Stimulated activated CD4-positive, alpha-beta T cell treated with anti-CD3 and anti-CD28 coated beads, TNF-alpha, amount 100 ng/mL, for 48 hours (primary cell): ENCODE measurements at places on chromosomes 2 and 18.

DNA sequence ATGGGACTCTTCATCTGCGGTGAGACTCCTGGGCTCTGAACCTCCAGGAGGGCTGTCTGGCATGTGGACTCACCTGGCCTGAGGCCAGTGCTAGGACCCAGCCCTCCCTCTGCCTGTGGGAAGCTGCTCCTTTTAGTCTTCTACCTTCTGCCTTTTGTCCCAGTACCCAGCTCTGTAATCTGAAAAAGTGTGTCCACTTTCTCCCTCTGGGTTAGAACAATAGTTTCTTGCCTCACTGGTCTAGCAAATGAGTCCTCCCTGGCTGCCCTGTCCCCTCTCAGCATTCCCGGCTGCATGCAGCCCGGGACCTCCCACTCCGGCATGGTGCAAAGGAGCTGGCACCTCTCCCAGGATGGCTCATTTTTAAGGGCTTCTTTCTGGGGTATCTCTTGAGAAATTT is 25.9 kb downstream of the GKN2 start:
- DNase-seq = no peak

DNA sequence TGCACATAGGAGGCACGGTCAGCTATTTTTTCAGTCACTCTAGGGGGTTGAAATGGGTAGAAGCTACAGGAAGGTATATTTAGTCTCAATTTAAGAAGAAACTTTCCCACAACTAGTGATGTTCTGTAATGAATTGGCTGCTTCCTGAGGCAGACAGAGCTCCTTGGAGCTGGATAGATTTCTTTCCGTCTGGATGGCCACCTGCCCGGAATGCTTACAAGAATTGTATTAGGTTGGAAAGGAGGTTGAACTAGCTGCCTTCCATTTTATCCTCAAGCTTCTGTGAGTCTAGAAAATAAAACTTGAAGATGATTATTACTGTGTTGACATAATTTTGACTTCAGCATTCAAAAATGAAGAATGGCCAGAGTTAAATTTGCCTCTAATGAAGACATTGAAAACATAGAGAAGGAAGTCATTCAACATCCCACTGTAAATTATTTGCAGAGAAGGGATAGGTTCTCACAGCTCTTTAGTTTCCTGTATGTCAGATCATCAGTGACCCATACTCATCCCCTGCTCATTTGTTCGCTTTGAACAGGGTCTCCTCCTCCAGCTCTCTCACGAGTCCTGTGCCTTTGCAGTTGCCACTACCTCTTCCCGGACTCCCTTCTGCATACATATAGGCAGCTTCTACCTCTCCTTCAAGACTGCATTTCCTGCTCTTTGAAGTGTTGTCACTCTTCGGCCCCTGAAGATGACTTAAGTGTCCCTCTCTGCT is 88.8 kb downstream of the CRIM1 start:
- no peak for DNase-seq

- DNase-seq = peak; percentile 41
Observed at GRCh38 chr2:28649481-28650265, 102.0 kb upstream of the PPP1CB start.

DNA sequence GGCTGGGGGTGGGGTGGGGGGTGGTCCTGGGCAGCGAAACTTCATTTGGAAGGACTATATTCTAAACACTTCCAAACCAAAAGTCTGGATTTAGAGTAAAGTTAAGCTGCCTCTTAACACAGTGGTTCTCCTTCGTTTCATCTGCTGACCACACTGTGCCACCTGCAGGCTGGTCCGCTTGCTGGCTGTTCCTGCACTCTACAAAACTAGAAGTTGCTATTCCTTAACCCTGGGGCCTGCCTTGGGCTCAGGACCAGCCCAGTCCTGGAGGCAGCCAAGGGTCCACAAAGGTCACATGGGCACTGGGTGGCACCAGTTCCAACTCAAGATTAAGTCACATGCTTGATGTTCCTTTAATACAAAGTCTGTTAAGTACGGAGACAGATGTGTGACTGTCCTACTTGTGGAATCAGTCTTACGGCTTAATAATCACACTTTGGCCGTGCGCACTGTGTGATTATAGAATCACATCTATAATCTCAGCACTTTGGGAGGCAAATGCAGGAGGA is 195.4 kb downstream of the FAM210A start:
- no peak for DNase-seq

GRCh38 chr2:229873123-229873581 is 48.7 kb downstream of the TRIP12 start:
- no peak for DNase-seq

GRCh38 chr2:204180649-204181048 is 244.1 kb downstream of the ICOS start:
- no peak for DNase-seq

GRCh38 chr18:32730068-32730467 is 42.8 kb downstream of the KLHL14 start:
- DNase-seq = no peak

GRCh38 chr18:73766910-73767515 is 380.6 kb downstream of the FBXO15 start:
- no peak for DNase-seq

DNA sequence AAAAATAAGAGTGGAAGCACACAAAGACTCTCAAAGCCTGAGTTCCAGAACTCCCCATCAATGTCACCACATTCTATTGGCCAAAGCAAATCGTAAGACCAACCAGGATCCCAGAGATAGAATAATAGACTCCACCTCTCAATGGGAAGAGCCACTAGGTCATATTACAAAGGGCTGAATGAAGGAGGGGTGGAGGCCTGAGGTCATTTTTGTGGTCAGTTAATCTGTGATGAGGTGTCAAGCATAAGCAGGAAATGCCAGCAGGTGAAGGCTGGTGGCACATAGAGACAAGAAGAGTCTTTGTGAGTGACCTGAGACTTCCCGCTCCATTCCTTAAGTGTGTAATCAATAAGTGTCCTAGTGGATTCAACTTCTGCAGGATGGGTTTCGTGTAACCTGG is 144.3 kb downstream of the TFCP2L1 start:
- no peak for DNase-seq

DNA sequence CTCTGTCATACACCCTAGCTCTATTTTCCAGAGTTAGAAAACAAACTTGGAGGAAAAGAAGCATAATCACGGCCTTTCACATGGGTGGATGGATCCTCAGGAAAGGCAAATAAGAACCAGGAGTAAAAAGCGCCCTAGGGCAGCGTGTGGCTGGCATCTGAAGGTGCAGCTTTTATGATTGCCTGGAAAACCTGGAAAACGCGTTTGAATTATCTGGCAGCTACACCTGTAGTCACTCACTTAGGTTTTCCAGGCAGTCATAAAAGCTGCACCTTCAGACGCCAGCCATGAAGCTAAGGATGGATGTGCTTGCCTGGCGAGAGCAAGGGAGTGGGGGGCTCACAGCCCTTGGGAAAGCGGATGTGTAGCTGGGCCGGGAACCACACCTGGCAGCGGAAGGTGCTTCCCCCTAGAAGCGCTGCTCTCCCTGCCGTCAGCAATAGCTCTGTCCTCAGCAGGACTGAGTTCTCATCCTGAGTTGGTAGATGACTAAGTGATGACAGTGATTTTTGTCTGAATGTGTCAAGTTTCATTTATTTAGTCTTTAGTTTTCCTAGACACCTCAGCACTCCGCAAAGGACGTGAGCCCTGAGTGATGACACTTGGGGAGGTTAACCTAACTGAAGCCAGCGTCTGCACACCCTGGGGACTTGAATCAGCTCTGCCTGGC is 82.0 kb downstream of the DCDC2C start:
- DNase-seq = no peak

- no peak for DNase-seq
Observed at GRCh38 chr18:9951022-9951859, 37.4 kb downstream of the VAPA start.

- no peak for DNase-seq
Observed at GRCh38 chr2:109655287-109655686, 41.1 kb downstream of the SOWAHC start.

- no peak for DNase-seq
Observed at GRCh38 chr2:72141881-72142451, 5.7 kb downstream of the CYP26B1 start.

GRCh38 chr2:168998609-168999211 is 32.4 kb downstream of the ABCB11 start:
- DNase-seq = no peak

DNA sequence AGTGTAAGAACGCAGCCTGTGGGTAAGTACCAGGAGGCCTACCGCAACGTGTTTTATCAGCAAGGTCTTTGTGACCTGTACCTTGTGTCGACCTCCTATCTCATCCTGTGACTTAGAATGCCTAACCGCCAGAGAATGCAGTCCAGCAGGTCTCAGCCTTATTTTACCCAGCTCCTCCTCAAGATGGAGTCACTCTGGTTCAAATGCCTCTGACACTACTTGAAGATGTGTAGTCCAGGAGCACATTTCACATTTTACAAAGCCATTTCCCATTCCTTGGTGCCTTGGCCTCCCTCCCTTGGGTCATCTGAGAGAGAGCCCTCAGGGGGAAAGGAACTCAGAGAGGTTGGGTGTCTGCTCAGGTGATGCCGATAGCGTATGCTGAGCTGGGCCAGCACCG is 6.6 kb upstream of the HPCAL1 start:
- DNase-seq = no peak

DNA sequence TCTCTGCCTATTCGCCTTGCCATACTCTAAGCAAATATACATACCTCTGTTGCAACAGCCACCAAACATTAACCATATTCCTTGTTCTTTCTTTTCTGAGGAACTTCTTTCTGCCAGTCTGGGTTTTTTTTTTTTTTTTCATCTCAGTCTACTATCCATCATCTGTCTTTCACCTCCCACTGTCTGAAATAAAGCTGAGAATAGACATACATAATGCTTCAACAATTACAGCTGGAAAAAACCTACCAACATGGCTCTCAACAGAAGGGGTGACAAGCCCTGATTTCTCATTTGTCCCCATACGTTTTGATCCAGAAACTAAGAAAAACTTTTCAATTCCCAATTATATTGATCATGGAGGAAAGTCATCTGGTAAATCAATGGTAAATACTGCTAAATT is 728.8 kb upstream of the POU3F3 start:
- DNase-seq = no peak

GRCh38 chr2:178650554-178650953 is 156.7 kb downstream of the TTN start:
- no peak for DNase-seq

- no peak for DNase-seq
Observed at GRCh38 chr2:226683944-226684562, 115.6 kb downstream of the IRS1 start.

DNA sequence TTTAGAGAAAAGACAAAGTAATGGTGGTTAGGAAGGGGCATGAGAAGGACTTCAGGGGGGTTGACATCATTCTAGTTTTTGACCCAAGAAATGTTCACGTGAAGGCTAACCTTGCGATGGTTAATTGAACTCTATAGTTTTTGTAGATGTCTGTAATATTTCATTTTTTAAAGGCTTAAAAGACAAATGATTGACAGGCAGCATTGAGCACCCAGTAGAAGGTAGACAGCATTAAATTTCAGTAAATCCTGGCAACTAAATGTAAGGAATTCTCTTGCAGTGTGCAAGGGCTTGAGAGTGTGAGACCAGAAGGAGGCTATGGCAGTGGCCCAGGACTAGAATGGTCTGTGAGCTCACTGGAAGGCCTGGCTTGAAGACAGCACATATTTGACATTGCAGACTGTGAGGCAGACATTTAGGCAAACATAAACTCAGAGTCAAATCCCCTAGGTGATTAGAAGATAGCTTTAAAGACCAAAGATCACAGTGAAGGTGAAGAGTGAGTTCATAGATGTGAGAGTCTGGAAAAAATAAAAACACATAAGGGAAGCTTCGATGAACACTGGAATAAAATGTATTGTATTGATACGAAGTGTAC is 100.1 kb upstream of the MAP4K4 start:
- DNase-seq = no peak

DNA sequence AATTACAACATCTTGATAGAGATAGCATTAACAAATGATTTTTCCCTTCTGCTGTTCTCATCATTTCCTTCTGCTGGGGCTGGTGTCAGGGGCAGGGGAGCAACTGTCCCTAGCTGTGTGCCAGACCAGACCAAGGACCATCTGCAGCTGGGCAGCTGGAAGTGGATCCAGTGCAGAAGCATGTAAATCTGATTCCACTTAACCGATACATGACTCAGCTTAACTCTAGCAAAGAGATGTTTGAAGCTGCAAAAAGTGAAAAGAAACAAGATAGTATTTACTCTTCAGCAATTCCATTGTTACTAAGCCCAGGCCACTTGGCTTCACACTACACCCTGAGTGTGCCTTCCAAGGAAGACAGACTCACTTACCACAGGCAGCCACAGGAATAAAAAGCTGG is 151.1 kb downstream of the GALNT1 start:
- DNase-seq = no peak

- no peak for DNase-seq
Observed at GRCh38 chr2:62424899-62425298, 81.1 kb downstream of the TMEM17 start.

DNA sequence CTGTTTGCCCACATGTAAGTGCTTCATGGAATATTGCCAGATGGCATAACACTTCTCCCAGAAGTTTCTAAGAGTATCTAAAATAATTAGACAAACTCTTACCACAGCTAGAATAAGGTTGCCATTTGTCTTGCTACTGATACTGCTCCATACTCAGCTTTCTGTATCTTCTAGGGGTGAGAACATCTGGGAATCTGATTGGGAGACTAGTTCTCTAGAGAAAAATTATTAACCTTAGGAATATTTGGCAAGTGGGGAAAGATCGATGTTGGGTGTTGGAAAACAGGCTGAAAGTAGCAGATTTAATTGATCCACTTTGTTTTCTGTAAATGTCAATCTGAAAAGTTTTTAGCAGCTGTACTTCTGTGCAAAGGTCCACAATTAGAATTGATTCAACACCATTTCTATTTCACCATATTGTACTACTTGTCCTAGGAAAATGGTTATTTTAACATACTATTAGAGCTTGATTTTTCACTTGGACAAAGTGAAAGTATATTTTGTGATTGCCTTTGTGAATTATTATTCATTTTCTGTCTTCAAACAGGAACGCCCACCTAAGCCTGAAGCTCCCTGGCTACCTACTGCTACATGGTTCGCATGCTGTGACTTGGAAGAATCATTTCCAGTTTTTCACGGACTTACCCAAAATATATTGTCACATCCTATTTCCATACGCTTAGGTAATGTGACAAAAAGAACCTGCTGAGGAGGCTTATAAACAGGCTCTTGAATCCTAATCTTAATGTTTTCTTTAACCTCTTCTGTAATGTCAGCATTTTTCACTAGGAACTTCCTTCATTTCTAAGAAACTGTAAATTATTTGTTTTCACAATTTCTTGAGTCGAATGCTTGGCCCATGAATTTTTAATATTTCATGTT is 147.7 kb downstream of the TRABD2A start:
- no peak for DNase-seq

- DNase-seq = no peak
Observed at GRCh38 chr2:76958749-76959148, 563.4 kb downstream of the LRRTM4 start.

DNA sequence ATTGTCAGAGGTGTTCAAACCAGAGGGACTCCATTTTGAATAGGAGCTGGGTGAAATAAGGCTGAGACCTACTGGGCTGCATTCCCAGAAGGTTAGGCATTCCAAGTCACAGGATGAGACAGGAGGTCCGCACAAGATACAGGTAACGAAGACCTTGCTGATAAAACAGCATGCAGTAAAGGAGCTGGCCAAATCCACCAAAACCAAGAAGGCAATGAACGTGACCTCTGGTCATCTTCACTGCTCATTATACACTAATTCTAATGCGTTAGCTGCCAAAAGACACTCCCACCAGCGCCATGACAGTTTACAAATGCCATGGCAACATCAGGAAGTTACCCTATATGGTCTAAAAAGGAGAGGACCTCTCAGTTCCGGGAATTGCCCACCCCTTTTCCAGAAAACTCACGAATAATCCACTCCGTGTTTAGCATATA is 10.6 kb downstream of the SH3YL1 start:
- no peak for DNase-seq

- DNase-seq = no peak
Observed at GRCh38 chr2:211835695-211836094, 702.9 kb downstream of the ERBB4 start.

GRCh38 chr18:12744103-12744502 is 41.3 kb downstream of the PSMG2 start:
- no peak for DNase-seq
